Omental fat pad (tissue), 4 donors: ENCODE measurements at places on chromosomes 1 and 21. TPM values are rescaled to one million over a fixed set of nuclear protein-coding genes. Genes with fewer than 3 reads are reported as not detected.
A peak's percentile ranks its signal among the peaks of the same experiment; 100 is the strongest.

DNA sequence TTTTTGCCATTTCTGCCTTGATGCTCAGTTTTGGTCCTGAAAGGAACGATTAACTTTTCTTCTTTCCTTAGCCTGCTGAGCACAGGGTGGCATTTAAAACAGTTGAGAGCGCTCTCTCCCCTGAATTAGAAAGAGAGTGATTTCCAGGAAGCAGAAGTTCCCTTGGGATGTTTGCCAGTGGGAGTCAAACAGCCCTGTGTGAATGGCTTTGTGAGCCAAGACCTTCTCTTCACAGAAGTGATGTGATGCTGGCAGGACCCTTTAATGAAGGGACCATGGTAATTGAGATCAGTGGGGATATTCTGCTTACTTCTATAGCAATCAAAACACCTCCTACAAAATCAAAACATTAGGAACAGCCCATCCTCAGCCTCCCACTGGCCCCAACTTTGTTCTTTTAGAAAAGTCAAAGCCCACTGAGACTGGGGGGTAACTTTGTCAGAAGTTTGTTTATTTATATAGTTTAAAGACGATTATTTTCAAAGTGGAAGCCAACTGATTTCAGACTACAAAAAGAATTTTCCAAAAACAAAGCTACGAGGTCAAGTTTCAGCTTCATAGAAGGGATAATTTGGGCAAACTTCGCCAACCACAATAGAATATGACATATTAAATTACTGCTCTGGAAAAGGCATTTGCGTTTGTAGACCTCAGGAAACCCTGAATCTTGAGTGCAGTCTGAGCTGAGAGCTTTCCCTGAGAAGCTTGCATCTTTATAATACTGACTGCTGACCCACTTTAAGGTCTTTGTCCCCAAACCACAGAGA, 122.7 kb downstream of the GABPA start:
- no peak for DNase-seq

DNA sequence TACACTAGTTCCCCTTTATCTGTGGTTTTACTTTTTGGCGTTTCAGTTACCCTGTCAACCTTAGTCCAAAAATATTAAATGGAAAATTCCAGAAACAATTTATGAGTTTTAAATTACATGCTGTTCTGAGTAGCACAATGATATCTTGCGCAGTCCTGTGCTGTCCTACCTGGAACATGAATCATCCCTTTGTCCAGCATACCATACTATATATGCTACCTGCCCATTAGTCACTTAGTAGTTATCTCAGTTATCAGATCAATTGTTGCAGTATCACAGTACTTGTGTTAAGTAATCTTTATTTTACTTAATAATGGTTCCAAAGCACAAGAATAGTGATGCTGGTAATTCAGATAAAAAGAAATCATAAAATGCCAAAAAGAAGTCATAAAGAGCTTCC, 52.7 kb downstream of the AGBL4 start:
- DNase-seq = no peak

- DNase-seq = no peak
Measured at GRCh38 chr1:222068937-222069336, 327.0 kb upstream of the DUSP10 start.

DNA sequence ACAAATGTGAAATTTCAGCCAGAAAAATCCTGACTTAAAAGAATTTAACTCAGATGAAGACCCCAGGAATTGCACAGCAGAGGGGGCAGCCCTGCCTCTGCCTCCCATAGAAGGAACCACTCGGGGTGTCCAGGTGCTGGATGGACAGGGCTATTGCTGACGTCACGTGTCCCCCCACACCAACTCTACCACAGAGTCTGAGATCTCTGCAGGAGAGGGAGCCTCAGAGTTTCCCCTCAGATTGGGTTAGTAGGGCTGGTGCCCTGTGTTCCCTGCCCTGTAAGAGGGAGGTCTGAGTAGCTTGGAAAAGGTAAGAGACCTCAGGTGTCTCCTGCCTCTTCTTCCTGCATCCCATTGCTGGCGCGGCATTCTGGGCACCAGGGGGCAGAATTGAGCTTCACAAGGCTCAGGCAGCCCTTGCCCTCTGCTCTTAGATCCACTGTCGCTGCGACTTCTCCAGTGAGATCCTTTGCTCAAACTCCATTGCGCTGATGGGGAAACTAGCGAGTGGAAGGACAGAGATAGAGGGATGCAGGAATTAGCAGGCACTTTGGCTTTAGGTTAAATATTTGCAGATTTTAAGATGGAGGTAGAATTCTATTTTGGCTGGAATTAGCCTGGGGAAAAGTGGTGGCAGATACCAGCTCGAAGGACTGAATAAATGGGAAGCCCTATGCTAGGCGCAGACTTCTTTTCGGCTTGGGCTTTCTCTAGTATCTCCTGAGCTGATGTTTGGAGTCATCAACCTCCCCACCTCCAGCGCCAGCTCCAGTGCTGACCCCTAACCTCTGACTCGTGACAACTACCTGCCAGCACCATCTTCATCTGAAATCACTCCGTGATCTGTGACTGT, 42.8 kb upstream of the DMBX1 start:
- DNase-seq = peak; percentile 84

Gene ITSN1
- total RNA-seq = 248 TPM

DNA sequence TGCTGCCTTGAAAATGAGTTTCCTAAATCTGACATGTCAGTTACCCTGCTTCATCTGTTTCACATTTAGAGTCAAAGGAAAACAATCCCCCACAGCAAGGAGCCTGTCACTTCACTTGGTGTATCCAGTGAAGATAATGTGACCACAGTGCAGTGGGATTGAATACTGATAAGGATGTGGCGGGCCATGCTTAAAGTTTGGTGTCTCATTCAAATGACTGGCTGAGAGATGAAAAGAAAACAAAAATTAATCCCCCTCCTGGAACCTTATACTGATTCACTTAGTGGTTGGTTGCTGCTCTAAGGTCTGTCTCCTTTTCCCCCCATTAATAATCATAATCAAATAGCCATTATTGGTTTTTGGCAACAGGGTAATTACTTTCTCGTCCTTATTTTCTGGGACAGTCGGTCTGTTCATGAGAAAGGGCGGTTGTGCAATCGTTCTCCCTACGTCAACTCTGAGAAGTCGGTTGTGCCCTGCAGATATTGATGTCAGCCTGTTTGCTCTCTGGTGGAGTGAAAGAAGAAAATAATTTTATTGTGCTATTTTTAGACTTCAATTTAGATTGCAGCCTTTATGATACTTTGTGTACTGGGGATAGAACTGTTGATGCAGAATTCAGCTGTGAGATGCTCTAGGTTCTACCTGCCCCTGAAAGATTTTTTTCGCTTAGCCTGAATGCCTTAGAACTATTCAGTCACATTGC, 360.2 kb downstream of the DISC1 start:
- no peak for DNase-seq

Gene ZP4
- not detected for total RNA-seq

GRCh38 chr1:55636696-55637095, 421.5 kb upstream of the USP24 start:
- DNase-seq = no peak

GRCh38 chr1:61842863-61843514, 100.7 kb downstream of the PATJ start:
- DNase-seq = no peak

GRCh38 chr21:44820851-44821250, 3.0 kb upstream of the SUMO3 start:
- no peak for DNase-seq

Gene ASCL5
- total RNA-seq = not detected

GRCh38 chr1:167862432-167863076, 51.4 kb downstream of the ADCY10 start:
- no peak for DNase-seq

Gene GFI1
- total RNA-seq = 1.9 TPM

GRCh38 chr21:35603494-35603893, 456.8 kb downstream of the SETD4 start:
- no peak for DNase-seq

Gene MTARC1
- total RNA-seq = 123 TPM

GRCh38 chr1:209109001-209109785, 474.3 kb upstream of the CAMK1G start:
- DNase-seq = no peak

Gene NKAIN1
- not detected for total RNA-seq

GRCh38 chr1:91799159-91799558, 86.8 kb downstream of the TGFBR3 start:
- no peak for DNase-seq

- DNase-seq = no peak
Measured at GRCh38 chr21:20443558-20444155, 554.6 kb upstream of the NCAM2 start.

DNA sequence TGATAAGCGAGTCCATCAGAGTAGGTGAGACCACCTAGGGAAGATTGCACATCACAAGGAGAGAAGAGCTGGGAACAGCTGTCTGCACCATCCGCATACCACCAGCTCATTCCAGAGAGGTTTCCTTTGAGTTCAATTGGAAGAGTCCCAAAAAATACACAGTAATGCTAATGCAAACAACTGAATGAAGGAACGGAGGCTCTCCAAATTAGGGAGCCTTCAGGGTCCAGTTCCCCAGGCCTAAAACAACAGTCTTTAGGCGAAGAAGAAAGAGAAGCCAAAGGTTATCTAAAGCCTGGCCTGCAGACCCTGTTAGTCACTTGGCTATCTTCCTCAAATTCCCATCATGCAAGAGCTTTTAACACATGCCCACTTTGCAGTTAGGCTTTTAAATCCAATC, 246.4 kb downstream of the PBX1 start:
- DNase-seq = no peak

Gene FYB2
- total RNA-seq = not detected

GRCh38 chr1:205054013-205054412, 11.0 kb downstream of the CNTN2 start:
- DNase-seq = no peak

GRCh38 chr1:56074007-56074651, 505.2 kb downstream of the PLPP3 start:
- DNase-seq = no peak

GRCh38 chr1:221606256-221606655, 135.6 kb downstream of the DUSP10 start:
- DNase-seq = no peak

GRCh38 chr1:50427818-50428779, 4.9 kb upstream of the DMRTA2 start:
- DNase-seq = no peak

GRCh38 chr1:31084782-31085569, 19.5 kb upstream of the PUM1 start:
- no peak for DNase-seq

GRCh38 chr1:79055856-79056255, 49.3 kb upstream of the ADGRL4 start:
- DNase-seq = no peak

- no peak for DNase-seq
Measured at GRCh38 chr1:3586986-3587759, 24.1 kb downstream of the MEGF6 start.

DNA sequence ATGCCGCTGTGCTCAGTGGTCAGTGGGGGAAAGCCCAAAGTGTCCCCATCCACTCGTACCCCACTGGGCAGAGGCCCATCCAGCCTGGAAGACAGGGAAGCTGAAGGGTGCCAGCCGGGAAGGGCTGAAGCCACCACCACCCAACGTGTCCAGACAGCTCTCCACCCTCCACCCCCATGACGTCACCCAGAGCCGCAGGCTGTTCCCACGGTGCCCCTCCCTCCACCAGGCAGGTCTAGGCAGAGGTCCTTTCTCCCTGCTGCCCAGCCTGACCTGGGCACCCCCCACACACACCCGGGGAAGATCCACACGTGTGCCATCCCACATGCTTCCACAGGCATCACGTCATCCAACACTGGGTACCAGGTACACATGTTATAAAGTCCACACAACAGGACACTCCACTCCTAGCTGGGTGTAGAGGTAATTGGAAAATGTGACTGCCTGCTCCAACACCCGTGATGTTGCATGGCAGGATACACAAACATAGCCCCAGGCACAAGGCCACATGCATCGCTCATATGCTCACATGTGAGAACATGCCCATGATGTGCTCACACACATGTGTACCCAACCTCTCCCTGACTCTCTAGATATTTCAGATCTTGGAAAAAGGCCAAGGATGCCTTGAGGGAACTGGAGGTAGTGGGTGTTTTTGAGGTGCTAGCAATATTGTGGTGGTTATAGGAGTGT, 5.1 kb upstream of the ARHGAP30 start:
- DNase-seq = no peak

DNA sequence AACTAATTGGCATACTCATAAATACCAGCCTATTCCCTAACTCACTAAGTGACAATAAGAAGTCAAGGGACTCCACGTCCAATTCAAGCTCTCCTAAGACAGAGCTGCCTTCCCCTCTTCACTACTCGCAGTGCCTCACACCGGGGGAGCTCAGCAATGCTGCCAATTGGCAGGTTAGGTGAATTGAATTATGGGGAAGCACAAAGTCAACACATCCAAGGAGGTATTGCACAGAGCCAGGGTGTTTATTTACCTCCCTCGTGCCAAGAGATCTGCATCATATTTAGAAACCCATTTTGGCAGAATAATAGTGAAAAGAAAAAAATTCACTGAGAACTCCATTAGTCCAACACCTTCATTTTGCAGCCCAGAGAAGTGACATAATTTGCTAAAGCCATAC, 20.4 kb upstream of the TNR start:
- DNase-seq = no peak

DNA sequence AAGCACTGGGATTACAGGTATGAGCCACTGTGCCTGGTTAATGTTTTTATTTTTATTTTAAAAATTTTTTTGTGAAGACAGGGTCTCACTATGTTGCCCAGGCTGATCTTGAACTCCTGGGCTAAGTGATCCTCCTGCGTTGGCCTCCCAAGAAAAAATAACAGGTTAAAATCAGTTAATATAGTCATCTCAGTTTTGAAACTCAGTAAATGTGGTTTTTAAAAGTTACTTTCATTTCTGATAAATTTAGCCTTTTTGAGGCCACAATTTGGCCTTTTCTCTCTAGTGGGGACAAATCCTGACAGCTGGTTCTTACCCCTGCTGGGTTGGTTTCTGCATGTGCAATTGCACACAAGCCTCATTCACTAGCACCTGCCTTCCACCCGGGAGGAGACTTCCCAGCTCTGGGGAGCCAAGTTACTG, 13.3 kb downstream of the PMF1 start:
- no peak for DNase-seq

DNA sequence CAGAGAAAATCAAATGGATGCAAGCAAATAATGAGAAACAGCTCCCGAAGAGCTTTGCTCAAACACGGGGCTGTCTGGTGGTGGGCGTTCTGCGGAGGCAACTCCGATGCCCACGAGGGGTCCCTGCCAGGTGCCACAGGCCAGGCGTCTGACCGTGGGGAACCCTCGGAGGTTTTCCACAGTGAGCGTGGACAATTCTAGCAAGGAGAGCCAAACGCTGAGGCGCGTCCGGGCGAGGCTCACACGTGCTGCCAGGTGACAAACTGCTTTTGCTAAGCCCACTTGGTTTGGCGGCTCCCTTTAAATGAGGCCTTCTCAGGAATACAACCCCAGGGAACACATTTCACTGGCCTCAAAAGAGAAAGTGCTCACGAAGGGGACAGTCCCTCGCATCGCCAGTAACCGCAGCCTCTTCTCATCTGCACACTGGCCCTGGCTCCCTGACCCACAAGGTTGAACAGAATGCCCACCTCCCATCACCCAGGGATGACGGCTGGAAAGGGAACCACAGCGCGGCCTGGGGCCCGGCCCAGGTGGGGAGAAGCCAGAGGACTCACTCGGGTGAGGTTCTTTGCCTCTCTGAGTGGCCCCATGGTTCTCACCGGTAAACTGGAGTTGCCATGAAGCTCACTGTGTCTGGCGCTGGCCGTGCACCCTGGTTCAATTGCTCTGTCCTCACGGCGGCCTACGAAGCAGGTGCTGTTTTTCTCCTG, 97.4 kb downstream of the PRDM16 start:
- DNase-seq = no peak

Gene RAP1GAP
- not detected for total RNA-seq

- DNase-seq = no peak
Measured at GRCh38 chr1:226637147-226637935, 88.8 kb downstream of the STUM start.

- DNase-seq = no peak
Measured at GRCh38 chr1:6691507-6691906, 10.1 kb downstream of the DNAJC11 start.
